Esophagus squamous epithelium (tissue), 5 donors: ENCODE measurements at places on chromosomes 3 and 15.

GRCh38 chr15:54577476-54578250 is 599.4 kb downstream of the UNC13C start:
- DNase-seq = no peak

DNA sequence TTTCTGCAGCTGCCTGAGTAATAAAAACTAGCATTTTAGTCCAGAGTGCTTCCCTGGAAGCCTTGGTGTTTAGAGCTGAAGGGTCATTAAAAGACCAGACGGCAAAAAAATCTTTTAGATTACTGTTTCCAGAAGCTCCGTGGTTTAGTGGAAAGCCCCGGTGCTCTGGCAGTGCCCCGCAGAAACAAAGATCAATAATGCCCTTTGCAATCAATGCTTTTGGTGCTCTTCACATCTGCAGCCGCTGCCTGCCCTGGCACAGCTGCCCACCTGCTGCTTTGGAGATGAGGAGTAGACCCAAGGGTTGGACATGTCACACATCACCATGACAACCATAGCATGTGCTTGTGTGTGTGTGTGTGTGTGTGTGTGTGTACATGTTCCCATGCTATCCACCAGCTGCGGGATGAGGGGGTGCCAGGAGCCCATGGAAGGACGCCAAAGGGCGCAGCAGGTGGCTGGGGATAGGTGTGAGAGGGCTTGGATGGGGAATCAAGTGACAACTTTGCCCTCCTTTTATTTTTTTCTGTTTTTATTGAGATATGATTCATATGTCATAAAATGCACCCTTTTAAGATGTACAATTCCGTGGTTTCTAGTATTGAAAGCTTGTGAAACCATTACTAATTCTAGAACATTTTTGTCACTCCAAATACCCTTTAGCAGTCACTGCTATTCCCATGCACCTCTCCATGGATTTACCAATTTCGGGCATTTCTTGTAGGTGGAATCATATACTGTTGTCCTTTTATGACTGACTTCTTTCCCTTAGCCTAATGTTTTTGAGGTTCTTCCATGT is 75.7 kb upstream of the KLHL25 start:
- no peak for DNase-seq

GRCh38 chr3:58800940-58801339 is 134.4 kb upstream of the FAM3D start:
- DNase-seq = no peak

GRCh38 chr3:57796261-57796660 is 40.2 kb downstream of the SLMAP start:
- DNase-seq = no peak

- no peak for DNase-seq
These were observed 23.5 kb downstream of the DUSP7 start for GRCh38 chr3:52032702-52033408.

GRCh38 chr3:188646592-188646991 is 492.6 kb downstream of the LPP start:
- no peak for DNase-seq

DNA sequence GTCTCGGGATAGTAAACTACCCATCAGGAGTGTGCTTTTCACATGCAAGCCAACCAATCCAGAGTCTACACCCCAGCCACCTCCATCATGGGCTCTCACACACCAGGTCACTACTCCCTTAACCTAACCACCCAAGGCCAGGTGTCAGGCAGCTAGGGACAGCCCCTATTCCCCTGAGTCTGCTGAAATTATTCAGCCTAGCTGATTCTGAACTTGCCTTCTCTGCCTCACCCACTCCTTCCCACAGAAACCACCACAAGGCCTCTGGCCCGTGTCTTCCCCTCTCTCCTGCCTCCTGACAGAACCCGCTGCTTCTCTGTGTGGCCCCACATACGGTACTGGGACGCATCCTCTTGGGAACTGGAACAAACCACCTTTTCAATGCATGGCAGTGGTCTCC is 82.1 kb downstream of the PCSK6 start:
- DNase-seq = no peak

- no peak for DNase-seq
These were observed 45.4 kb downstream of the BTD start for GRCh38 chr3:15646851-15647511.

DNA sequence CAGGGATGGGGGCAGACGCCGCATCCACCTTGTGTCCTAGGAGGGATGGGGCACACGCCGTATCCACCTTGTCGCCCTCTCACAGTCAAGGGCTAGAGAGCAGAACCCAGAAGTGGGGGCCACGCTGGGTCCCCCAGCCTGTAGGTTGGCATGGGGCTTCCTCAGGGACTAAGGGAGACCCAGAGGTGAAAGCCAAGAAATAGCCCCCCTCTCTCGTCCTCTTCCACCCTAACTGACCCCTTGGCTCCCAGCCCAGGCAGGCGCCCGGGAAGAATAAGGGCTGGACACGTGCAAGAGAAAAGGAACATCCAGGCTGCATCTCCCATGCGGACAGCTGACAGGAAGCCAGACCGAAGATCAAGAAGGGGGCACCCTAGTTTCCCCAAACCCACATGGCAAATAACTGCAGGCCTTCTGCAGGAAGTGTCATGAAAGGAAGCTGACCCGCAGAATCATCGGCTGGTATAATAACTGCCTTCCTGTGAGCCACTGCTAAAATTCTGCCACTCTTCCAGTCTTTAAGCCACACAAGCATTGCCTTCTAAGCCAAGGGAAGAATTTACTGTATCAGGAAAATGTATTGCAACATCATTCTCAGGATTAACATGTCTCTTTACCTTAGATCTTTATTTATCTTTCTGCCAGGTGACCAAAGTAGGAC is 38.5 kb upstream of the TFRC start:
- no peak for DNase-seq

DNA sequence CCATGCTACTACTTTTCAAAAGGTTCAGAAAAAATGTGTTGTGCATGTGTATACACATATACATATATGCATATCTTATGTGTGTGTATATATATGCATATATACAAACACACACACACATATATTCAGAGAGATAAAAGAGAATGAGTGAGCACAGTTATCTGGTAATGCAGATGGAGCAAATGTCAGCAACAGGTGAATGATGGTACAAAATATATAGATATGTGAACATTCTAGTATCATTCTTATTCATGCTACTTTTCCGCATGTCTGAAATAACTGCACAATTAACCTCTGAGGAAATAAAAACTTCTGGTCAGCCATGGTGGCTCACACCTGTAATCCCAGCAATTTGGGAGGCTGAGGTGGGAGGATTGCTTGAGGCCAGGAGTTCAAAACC is 222.6 kb upstream of the NANOGP8 start:
- DNase-seq = no peak

- no peak for DNase-seq
These were observed 33.4 kb downstream of the OSBPL10 start for GRCh38 chr3:31947671-31948091.

GRCh38 chr15:100192097-100193080 is 149.4 kb downstream of the ADAMTS17 start:
- no peak for DNase-seq

DNA sequence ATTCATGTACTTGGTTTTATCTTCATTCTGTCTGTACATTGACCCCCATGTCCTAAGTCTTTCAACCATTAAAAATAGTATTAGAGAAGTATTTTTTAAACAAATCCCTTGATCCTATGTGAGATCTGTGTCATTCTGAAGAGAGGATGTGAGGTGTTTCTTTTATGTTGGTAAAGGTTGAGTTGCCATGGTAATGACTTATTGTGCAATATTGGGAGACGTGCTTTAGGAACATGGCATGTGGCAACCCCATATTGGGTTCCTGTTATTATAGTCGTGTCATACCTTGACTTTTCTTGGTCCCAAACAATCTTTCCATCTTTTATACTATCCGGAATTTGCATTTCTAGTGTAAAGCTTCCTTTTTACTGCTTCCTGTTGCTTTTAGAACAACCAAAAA is 203.1 kb downstream of the KCNAB1 start:
- no peak for DNase-seq

DNA sequence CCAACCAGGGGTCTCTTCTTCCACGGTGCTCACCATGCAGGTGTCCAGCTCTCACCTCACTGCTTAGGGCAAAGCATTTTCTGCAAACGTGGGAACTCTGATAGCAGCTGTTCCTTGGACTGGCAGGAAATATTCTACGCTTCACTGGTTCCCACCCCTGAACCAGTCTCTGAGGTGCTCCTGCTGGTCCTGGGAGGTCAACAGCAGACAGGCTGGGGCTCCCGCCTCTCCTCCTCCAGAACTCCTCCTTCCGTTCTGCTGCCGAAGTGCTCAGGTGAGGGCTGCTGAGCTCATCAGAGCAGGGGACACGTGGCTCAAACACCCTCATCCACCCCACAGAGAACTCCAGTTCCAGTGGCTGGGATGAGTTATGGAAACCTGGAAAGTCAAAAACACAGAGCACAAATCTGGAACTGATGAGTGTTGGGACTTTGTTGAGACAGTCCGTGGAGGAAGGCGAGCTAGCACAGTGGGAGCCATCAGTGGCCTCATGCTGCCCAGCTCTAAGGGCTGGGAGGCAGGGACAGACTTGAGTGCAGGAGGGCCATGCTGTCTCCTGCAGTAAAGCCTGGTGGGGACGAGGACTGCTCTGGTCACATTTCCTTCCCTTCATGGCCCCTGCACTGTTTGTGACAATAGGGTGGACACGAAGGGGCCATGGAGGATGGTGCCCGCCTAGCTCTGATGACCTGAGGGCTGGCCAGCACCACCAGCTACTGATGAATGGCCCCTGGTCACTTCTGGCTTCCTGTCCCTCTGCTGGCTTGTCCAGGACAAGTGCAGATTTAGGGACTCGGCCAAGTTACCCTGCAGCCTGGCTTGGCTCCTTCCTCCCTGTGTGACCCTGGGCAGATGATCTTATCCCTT is 137.8 kb downstream of the KLF13 start:
- DNase-seq = no peak

DNA sequence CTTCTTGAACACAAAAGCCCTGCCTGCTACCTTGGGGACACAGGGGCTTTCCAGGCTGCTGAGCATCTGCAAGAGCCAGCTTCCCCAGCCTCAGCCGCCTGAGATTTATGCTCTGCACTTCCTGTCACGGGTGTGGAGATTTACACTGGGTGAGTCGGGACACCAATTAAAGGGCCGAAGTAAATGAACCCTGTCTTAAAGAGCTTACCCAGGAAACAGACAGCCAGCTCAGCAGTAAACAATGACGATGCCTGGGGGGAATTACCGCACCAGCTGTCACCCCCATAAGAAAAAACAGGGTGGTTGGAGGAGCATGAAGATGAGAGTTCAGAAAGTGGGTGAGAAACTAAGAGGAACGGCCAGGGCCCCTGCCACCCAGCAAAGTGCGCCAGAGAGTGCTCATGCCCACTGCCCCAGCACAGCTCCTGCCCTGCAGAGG is 37.5 kb upstream of the IQSEC1 start:
- no peak for DNase-seq

GRCh38 chr3:7744850-7745249 is 756.8 kb upstream of the LMCD1 start:
- no peak for DNase-seq

DNA sequence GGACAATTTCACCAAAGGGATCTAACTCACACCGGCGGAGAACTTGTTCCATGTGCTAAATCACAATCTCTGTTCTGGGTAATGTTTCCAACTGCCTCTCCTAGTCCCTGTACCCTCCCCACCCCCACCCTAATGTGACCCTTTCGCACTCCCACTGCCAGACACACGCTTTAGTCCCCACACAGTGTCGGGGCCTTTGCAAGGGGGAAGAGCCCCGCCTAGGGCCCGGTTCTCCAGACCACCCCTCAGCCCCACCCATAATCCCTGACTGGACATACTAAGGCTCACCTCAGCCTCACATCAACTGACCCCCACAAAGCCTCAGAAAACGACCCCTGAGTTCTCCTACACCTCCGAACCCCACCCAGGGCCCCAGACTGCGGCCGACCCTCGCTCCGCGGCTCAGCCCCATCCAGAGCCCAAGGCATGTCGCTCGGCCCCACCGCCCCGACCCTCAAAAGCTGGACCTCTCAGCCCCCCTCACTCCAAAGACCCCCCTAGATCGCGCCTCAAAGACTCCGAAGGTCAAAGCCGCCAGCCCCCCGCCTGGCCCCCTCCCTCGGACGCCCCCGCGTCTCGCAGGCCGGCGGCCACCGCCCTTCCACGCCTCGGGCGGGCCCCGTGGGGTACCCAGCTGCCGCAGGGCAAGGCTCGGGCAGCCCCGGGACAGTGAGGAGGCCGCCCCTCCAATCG is 72.0 kb upstream of the MAP4 start:
- no peak for DNase-seq

DNA sequence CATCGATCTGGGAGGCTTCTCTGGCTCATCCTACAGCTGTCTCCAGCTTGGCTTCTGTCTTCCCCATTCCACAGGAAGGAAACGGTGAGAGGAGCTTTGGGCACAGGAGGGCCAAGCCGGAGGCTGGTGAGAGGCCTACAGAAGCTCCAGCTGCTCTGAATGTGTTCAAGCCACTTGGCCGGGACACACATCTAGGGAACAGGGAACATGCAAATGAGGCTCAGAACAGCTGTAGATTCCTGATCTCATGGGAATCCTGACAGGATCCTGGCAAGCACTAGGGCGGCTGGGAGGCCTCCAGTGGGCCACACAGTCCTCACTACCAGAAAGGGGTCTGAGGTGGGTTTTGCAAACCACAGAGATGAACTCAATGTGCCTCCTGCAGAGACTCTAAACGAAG is 13.7 kb downstream of the SEMA5B start:
- DNase-seq = no peak

DNA sequence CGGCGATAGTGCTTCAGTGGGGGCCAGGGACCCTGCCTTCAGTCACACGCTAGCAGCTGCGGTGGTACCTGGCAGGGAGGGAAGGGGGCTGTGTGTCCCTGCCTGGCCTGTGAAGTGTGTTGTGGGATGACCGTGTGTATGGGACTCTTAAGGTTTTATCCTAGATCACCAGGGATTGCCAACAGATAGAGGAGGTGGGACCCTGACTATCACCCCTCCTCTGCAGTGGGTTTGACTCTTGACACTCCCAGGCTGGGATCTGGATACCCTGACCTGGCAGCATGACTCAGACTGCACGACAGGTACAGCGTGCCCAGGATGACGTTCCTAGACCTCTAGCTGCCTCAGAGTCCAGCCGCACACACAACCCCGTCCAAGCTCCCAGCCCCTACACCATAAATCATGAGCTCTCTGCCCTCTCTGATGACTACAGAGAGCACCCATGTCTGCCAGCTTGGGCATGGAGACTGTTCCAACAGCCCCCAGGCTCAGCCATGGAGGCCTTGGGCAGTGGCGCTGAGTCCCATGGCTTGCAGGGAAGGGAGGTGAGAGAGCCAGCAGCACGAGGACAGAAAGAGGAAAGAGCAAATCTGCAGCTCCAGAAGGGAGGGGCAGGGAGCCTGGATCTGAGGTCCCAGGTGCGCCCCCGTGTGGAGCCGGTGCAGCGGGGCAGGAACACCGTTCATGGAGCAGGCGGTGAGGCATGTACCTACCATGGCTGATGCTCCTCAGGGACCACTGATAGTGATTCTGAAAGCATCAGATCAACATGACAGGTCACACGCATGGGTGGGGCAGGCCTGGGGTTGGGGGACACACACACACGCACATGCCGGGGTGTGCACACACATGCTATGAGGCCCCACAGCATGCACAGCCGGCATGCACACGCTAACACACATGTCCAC is 71.0 kb downstream of the ADAMTS7 start:
- DNase-seq = no peak

DNA sequence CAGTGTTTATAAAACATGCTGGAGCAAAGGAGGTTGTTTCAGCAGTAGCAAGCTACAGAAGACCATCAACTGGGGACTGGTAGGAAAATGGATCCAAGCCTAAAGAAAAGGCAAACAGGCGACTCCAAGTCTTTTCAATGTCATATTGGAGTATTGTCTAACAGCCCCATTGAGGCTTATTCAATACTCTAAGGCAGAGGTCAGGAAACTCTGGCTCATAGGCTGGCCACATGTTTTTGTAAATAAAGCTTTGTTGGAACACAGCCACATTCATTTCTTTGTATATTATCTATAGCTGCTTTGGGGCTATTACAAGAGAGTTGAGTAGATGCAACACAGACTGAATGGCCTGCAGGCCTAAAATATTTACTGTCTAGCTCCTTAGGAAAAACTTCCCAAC is 77.5 kb downstream of the RPL22L1 start:
- no peak for DNase-seq
